ENCODE measurements at places on chromosomes 1 and 21.

- DNase-seq: no peak
Observed at GRCh38 chr1:150178548-150178947, 28.8 kb downstream of the PLEKHO1 start.

DNA sequence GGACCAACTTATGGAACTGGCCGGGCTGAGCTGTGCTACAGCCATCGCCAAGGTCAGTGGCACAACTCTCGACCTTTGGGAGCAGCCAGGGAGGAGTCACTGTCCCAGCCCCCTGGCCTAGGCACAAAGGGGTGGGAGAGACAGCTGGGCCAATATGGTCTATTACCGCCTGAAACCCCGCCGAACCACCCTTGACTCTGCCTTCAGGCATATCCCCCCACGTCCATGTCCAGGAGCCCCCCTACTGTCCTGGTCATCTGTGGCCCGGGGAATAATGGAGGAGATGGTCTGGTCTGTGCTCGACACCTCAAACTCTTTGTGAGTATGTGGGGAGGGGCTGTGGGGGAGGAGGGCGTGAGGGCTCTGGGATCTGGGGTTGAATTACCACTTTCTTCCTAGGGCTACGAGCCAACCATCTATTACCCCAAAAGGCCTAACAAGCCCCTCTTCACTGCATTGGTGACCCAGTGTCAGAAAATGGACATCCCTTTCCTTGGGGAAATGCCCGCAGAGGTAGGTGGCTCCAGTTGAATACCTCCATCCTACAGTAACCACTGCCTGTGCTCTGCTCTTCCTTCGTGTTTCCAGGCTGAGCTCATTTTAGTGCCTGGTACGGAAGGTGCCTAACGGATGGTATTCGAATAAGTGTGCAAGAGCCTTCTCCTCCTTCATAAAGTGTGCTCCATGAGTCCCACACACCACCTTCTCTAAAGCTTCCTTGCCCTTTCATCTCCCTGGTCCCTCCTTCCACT, 758 bp downstream of the NAXE start:
- DNase-seq: no peak

DNA sequence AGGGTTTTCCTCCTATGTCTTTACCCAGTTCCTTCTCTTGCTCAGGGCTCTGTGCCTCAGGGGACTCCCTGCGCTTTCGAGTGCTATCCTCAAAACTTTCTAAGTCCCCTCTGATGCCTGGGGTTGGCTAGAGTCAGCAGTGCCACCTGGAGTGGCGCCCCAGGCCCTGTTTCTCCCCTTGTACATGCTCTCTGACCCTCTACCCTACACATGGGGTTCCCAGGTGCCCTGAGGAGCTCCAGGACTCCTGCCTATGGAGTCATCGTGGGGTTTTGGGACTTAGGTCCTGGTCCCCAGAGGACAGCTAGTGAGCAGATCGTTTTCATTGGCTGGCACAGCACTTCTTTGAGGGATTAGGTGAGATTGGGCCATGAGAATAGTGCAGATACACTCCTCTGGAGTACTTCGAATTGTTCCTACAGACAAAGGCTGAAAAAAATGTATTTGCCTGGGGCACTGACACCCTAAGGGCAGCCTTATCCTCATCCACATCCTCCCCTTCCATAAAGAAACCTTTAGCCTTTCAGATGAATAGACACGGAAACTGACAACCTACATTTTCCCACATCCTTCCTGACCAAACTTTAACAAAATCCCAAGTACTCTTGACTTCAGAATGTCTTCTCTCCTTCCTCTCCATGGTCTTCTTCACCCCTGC, 41.5 kb downstream of the LGR6 start:
- DNase-seq: no peak

GRCh38 chr1:2432441-2432844, 20.1 kb upstream of the PEX10 start:
- DNase-seq: no peak
